NCI-H1105 treated with DMSO at 0.1 percent for 48 hours (cell line): ENCODE measurements at places on chromosomes 5 and 9.

GRCh38 chr5:32542216-32543059, 42.9 kb upstream of the SUB1 start:
- DNase-seq: no peak

DNA sequence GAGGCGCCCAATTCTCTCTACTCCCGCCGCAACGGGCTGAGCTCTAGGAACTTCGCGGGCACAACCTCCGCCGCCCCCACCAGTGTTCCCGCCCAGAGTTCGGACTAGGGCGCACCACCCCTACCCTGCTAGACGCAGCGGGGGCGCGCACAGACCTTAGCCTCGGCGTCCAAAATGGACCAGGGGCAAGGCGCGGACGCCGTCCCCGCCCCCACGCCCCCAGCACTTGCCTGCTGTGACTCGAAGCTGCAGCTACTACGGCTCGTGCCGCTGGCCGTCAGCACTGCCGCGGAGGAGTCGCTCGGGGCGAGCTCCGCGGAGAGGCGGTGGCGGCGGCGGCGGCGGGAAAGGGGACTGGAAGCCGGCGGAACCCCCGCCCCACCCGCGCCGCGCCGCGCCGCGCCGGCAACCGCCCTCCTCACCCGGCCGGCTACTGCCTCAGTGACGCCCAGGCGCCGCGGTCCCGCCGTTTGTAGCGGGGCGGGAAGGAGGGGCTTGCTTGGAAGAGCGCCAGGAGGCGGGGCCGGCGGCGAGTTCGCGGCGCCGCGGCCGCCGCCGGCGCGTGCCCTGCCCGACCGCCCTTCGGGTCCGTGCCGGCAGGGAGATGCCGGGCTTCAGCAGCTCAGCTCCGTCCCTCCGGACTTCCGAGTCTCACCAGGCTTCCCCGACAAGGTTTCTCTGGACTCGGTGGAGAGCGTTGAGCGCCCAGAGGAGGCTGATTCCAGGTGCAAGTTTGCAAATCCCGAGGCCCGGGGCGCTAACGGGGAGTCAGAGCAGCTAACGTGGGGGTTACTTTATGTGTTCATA, 4.5 kb downstream of the ELAVL2 start:
- no peak for DNase-seq

GRCh38 chr9:6214434-6214833, 1.2 kb upstream of the IL33 start:
- DNase-seq: no peak

DNA sequence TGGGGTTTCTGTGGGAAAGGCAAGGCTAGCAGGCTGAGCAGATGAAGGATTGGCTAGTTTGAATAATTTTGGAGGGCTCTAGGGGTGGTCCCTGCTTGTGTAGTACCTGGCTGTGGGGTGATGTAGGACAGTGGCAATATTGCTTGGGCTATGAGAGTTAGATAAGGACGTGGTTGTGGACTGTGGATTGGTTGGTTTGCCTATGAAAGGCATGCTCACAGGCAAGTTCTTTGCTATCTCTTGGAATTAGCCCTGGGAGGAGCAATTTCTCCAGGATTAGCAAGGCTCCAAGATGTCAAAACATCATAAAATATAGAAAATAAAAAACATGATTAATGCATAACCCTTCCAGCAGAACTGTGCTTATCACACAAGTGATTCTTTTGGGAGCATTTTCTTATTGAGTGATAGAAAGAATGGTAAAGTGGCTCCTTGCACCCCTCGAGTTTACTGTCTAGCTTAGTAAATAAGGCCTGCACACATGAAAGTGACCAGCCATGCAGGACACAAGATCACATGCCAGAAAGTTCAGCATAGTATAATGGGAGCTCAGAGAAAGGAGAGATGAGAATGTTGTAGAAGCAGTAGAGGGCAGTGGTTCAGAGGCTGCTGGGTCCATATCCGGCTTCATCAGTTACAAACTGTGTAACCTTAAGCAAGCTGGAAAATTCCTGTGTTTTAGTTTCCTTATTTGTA, 13.8 kb downstream of the AOPEP start:
- DNase-seq: no peak

DNA sequence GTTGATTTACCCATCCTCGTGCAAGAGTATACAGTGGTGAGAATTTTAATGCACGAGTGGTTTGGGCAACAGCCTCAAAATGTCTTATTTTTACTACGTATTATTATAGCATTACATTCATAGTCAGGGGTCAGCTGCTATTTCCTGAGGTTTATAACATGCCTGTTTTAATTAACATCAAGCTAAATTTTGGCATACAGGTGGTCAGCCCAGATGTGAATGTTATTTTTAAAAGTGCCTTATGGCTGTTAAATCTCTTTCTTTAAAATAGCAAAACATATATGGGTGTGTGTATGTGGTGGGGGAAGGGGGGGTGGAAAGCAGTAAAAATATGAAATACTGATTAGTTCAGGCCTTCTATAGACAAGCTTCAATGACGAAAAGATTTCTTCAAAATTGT, 424.5 kb upstream of the CLINT1 start:
- DNase-seq: no peak

DNA sequence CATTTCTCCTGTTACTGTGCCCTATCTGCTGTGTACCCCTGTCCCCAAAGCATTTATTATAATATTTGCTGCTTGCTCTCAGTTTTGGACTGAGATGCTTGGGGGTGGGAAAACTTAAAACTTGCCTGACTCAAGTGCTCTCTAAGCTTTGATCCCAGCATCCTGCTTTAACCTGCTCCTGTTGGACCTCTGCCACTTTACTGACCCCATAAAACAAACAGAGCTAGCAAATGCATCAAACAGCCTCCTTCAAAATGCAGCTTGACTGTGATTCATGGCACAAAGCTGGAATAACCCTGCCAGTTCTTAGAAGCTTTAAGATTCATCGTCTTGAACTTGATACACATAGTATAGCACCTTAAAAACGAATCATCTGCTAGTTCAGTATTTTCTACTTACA, 212.5 kb downstream of the DEPDC1B start:
- DNase-seq: peak; percentile 56

DNA sequence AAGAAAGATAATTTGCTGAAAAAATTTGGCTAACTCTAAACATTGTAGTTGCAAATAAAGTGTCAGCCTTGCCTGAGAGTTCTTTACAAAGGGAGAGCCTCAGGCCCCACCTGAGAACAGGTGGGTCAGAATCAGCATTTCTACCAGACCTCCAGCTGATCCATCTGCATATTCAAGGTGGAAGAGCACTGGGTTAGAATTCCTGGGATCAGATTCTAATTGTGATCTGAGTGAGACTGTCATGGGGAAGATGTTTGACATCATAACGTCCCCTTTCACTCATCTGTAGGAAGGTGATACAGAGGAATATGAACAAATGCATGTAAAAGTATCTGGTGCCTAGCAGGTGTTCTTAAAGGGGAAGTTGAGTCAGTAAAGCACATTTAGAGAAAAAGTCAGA, 54.6 kb downstream of the FBXL7 start:
- DNase-seq: no peak

GRCh38 chr5:151589878-151590570, 1.1 kb downstream of the FAT2 start:
- no peak for DNase-seq

GRCh38 chr5:142006363-142007236, 6.2 kb downstream of the GNPDA1 start:
- no peak for DNase-seq
